ENCODE measurements at places on chromosomes 6 and 20. TPM values are rescaled to one million over a fixed set of nuclear protein-coding genes. Genes with fewer than 3 reads are reported as not detected.

Gene OPRM1
- total RNA-seq: not detected

Gene PPDPF
- 49.8 TPM for total RNA-seq

Gene GJA10
- not detected for total RNA-seq

Gene UST
- 0.87 TPM for total RNA-seq

Gene ZNF334
- 1.7 TPM for total RNA-seq

Gene OPRL1
- total RNA-seq: 1.5 TPM

Gene TUBB2B
- 53.5 TPM for total RNA-seq

DNA sequence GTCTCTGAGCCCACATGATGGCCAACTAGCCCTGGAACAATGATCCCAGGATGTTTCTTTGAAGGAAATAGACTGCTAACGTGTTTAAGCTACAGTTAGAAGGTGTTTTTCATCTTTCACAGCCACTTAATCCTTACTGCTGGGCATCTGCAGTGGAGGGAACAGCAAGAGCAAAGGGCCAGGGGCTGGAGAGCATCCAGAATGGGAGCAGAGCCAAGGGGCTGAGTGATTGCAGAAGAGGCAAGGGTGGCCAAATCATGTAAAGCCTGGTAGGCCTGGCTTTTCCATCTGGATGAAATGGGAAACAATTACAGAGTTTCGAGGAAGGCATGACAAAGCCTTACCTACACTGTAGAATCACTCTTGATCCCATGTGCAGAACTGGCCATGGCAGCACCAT is 18.7 kb upstream of the LAMP5 start:
- DNase-seq: no peak

- DNase-seq: no peak
Observed at GRCh38 chr6:109263873-109264700, 118.2 kb downstream of the CD164 start.

GRCh38 chr6:8195040-8195713 is 92.8 kb upstream of the EEF1E1 start:
- DNase-seq: no peak

GRCh38 chr6:88304520-88304919 is 138.4 kb upstream of the CNR1 start:
- peak; percentile 88 for DNase-seq

GRCh38 chr20:7911586-7912330 is 28.5 kb downstream of the HAO1 start:
- DNase-seq: no peak

- no peak for DNase-seq
Observed at GRCh38 chr20:23915844-23916243, 36.3 kb upstream of the CST5 start.

DNA sequence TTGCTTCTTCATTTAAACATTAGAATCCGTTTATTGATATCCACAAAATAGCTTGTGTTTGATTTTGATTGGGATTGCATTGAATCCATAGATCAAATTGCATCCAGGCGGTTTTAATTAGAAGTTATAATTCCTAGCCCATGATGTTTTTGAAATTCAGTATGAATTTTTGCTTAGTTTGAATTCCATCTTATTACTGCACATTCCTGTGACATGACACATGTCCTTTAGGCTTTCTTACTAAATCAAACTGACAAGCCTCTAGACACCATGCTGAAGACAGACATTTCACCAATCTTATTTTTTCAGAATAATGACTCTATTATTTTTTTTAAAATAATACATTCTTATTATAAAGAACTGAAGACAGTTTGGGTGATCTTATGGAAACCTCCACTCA is 21.4 kb upstream of the PI16 start:
- no peak for DNase-seq

- no peak for DNase-seq
Observed at GRCh38 chr20:9150679-9151078, 81.8 kb downstream of the PLCB4 start.

DNA sequence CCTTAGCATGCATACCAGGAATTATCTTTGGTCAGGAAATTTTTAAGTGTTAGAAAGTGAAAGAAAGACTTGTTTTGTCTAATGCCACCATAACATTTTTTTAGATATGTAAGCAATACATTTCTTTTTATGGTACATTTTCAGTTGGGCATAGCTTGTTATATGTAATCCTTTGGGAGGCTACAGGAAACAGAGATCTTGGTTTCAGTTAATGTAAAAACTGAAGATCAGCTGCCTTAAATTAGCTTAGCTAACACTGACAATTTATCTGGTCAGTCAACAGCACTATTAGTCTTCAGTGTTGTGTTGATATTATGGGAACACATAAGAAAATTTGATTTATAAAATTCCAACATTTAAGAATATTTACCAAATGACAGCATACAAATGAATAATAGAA is 78.6 kb upstream of the SMIM8 start:
- no peak for DNase-seq

DNA sequence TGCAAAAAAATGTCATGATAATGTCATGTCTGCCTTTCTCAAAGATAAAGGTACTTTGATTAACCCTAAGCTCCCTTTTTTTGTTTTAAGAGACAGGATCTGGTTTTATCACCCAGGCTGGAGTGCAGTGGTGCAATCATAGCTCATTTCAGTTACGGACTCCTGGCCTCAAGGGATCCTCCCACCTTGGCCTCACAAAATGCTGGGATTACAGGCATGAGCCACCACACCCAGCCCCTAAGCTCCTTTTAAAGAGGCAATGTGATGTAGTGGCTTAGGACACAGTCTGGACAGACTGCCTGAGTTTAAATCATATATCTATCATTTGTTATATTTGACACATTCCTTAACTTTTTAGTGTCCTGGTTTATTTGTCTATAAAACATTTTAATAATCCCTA is 77.0 kb downstream of the FLRT3 start:
- DNase-seq: no peak

GRCh38 chr6:108799354-108799717 is 48.9 kb upstream of the ARMC2 start:
- no peak for DNase-seq

GRCh38 chr20:58871533-58872102 is 19.1 kb downstream of the GNAS start:
- DNase-seq: no peak

DNA sequence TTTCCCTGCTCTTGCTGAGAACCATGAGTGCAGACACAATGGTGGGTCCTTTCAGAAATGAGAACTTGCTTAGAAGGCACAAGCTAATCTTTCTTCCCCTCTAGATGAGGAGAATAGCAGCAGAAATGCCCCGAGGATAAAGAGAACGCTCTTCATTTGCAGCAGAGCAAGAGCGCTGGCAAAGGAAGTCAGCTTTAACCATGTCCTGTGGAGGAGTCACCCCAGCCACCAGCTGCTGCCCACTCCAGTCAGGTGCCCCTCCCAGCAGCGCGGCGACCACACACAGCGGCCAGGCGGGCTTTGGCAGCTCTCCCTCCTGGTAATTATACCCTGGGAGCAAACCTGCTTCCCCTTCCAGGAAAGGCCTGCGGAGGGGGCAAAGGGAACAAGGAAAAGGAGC is 42.4 kb upstream of the EMILIN3 start:
- no peak for DNase-seq

- no peak for DNase-seq
Observed at GRCh38 chr6:10343320-10343719, 71.6 kb downstream of the TFAP2A start.

DNA sequence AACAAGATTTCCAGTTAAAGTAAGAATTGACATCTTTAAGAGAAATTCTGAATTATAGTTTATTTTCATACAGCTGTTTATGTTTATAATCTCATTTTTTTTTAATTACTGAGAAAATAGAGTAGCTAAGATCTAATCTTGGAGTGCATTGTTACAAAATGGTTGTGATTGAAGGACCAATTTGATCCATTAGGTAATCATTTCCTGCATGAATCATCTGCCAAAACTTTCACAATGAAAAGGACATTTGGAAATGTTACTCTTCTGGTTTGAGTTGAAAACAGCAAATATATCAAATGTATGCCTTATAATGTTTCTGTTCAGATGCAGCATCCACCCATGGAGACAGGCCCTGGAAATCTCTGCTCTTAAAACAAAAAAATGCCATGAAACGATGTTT is 19.0 kb downstream of the TUBB2A start:
- DNase-seq: peak; percentile 56

DNA sequence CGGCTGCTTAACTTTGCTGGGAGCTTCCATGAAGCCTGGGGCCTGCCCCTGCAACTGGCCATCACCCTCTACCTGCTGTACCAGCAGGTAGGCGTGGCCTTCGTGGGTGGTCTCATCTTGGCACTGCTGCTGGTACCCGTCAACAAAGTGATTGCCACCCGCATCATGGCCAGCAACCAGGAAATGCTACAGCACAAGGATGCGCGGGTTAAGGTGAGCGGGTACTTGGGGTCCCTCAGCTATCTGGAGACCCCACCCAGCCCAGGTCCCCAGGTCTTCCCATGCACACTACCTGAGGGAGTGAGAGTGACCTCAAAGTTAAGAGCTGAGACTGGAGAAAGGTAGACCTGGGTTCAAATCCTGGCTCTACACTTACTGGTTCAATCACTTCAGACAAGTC is 5.8 kb downstream of the ABCC10 start:
- no peak for DNase-seq

DNA sequence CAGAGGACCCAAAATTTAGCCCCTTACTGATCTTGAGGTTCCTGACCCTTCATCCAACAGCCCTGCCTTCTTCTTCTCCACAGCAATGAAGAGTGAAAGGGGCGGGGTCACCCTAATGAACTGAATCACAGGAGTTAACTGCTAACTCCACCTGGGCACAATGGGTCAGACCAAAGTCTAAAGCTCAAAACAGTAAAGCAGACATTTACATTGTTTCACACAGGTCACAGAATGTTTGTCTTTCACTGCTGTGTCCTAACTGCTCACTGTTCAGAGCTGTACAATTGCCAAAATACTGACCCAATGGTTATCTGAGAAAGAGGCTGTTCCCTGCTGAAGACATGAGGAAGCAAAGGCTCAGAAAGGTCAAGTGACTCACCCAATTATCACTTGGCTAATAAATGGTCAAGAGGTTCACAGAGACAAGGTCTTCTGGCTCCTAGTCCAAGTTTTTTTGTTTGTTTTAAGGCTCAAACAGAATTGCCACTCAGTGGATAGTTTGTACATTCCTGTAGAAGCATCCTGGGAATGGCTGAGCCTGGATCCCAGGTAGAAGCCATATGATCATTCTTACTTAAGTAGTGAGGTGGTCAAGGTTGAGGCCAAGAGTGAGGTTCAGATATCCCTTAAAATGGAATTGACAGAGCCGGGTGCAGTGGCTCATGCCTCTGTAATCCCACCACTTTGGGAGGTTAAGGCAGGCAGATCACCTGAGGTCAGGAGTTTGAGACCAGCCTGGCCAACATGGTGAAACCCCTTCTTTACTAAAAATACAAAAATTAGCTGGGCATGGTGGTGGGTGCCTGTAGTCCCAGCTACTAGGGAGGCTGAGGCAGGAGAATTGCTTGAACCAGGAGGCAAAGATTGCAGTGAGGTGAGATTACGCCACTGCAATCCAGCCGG is 35.1 kb upstream of the FAM83C start:
- peak; percentile 87 for DNase-seq

DNA sequence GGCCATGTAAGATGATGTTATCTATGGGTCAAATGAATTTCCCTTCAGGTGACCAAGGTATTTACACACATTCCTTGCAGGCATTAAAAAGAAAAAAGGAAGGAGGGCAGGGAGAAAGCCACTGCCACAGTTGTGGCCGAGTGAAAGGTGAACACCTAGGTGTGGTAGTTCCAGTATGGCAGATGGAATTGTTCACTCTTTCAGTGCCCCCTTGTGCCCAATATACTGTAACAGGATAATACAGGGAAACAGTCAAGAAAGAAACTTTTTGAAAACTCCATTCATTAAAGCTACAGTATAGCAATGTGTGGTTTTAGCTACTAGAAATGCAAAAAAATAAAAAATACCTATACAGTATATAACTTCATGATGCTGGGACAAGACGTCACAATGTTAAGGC is 52.1 kb downstream of the BMP2 start:
- peak; percentile 42 for DNase-seq

DNA sequence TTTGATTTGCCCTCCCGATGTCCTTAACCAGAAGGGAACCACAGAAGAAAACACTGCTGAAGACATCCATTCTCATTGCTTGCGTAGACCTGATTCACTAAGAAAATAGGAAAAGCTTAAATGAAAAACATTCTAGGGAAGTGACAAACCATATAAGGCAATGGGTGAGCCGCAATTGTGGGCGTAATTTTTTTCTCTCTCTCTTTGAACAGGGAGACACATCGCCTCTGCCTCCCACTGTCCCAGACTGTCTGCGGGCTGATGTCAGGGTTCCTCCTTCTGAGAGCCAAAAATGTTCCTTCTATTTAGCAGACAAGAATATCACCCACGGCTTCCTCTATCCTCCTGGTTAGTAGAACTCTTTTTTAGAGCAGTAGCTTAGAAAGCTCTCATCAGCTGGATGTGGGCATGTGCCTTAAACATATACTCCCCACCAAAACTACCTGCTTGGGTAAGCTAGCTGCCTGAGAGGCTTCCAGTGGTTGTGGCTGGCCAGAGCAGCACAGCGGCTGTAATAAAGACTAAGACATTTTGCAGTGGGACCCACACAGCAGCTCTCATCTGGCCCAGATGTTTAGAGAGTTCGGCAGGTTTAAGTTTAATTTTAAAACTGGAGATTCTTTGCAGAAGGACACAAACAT is 22.7 kb upstream of the CTAGE9 start:
- no peak for DNase-seq

DNA sequence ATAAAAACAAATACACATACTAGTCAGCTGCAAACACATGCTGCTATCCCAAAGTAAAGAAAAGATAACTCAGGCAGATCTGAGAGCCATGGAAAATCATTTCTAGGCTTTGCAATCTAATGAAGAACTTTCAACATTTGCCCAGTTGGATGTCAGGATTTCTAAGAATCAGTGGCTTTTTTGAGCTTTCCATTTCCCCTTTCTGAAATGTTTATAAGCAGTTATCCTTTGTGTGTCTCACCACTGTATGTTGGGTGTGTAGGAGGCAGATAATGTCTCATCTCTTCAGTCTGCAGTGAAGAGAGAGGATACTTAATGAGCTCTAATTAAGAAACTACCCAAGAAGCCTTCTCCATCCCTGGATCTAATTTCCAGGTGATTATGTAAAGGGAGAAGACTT is 43.6 kb downstream of the RGS17 start:
- DNase-seq: no peak

DNA sequence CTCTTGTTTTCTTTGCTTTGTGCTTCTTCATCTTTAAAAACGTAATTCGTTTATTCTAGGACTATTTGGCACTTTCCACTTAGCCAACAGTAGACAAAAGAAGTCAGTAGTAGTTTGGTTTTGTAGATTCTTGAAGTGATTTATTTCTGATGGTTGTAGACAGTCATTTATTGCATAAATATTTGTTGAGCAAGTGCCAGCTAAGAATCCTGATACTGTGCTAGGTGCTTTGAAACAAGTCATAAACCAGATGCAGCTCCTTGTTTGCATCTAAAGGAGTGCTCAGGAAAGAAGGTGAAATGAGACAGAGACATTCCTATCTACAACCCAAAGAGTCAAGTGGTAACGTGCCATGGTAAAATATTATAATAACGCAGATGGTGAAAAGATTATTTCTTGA is 469.1 kb downstream of the GJA1 start:
- no peak for DNase-seq

GRCh38 chr20:57831993-57832585 is 122.3 kb upstream of the PMEPA1 start:
- DNase-seq: no peak

Data from renal cortical epithelial cell (primary cell).